ENCODE measurements at places on chromosomes 3 and 15.

GRCh38 chr15:78408355-78408640 lies 29.7 kb upstream of the IREB2 start:
- DNase-seq: no peak

- DNase-seq: no peak
Observed at GRCh38 chr3:147963711-147964110, 554.5 kb downstream of the ZIC1 start.

GRCh38 chr3:51710631-51711351 lies 3.9 kb downstream of the GRM2 start:
- no peak for DNase-seq

GRCh38 chr3:125213946-125214542 lies 1.5 kb upstream of the SLC12A8 start:
- no peak for DNase-seq

- DNase-seq: no peak
Observed at GRCh38 chr3:7194071-7194835, 333.3 kb downstream of the GRM7 start.

DNA sequence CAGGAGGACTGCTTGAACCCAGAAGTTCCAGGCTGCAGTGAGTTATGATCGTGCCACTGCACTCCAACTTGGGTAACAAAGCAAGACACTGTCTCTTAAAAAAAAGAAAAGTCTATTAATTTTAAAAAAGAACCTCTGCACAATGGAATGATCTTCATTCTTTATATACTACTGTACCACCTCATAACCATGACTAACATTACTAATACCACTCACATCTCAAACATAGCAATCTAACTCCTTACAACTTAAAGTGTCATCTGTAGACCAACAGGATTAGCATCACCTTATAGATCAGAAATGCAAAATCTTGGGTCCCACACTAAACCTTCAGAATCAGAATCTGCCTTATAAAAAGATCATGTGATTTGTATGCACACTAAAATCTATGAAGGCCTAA lies 48.8 kb upstream of the MAP4 start:
- no peak for DNase-seq

GRCh38 chr15:88202231-88202630 lies 54.3 kb downstream of the NTRK3 start:
- no peak for DNase-seq

GRCh38 chr15:34179234-34179633 lies 30.7 kb downstream of the KATNBL1 start:
- DNase-seq: no peak

GRCh38 chr3:48194446-48195071 lies 6.3 kb upstream of the CDC25A start:
- peak; percentile 20 for DNase-seq

GRCh38 chr3:114441386-114441785 lies 147.6 kb downstream of the TIGIT start:
- no peak for DNase-seq

DNA sequence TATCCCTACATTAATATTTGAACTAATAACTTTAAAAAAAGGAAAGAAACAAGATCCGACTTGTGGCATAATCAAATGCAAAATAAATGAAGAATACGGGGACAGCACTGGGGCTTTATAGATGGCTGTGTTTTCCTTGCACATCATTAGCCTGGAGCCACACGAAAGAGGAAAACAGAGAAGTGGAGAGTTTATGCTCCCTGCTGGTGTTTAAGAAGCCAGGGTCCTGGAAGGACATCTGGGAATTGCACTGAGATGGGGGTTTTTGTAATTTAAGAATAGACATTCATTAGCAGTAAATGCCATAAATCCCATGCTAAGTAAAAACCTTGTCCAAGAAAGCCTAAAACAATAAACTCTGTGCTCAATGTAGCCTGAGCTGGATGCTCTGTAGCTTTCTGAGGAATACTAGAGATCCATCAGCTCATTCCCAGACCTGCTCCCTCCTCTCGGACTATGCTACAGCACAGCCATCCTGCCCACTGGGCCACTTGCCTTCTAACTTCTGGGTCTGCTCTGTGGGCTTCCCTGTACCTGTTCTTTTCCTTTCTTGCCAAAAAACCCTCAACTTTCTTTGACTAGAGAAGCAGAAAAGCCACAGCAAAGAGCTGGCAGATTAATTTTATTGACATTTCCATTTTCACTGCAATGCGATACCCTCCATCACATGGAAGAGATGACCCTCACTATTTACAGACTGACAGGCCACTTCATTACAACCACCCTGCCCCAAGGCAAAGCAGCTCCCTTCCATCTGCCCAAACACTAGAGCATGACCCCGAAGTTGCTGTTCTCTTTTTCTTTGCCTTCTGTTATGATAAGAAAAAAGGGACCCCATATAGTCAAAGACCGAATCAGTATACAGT lies 62.3 kb downstream of the MEIS2 start:
- no peak for DNase-seq

- DNase-seq: no peak
Observed at GRCh38 chr15:66133247-66133885, 120.2 kb downstream of the MEGF11 start.

- no peak for DNase-seq
Observed at GRCh38 chr3:23437484-23438145, 234.5 kb downstream of the UBE2E2 start.

DNA sequence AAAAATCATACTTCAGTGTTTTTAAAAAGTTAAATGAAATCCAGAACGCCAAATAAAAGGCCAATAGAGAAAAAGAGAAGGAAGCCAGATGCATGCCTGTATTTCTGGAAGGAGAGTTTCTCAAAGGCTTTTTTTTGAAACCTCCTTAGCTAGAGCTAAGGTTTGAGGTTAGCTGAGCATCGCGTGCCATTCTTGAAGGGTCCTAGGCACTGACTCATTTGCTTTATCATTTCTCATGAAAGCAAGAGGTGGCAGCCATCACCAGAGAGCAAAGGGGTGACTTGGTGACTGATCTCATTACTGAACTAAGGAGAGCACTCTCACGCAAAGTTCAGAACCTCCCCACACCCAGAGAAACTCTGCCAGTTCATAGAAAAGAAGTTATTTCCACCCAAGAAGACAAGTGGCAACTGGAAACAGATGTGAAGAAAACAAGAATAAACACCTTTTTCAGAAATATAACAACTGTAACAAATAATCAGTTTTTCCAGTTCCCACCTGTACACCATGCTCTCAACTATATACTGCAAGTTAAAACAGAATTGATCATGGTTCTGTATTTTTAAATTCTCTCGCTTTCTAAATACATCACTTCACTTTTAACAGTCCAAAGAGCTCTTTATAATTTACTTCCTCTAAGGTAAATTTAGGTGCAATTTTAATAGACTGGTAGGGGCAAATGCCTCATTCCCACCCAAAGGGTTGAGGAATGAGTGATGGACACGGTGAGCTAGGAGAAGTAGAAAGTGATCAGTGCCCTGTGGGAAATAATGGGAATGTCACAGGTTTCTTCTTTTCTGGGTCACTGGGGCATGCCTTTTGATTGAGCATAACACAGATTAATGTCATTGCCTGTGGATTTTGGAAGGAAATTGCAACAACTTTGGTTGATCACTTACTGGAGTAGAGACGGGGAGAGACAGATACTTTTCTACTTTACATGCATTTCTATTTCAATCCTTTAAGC lies 24.7 kb downstream of the GPR15 start:
- DNase-seq: no peak

GRCh38 chr15:37130356-37130755 lies 30.0 kb upstream of the MEIS2 start:
- no peak for DNase-seq

DNA sequence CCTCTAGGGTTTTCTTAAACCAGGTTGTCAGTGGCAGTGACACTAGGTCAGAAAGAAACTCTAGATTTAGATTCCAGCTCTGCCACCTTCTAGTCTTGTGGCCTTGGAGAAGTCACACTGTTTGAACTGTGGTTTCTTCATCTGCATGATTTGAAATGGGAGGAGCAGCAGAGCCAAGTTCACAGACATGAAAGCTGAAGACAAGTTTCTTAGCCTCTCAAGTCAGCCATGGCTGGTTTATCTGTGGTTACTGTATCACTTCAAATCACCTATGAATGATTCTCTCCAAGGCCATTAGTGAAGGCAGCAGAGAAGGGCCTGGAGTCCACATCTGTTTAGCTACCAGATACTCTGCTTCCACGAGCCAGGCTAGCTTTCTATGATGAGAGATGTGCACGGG lies 15.6 kb downstream of the CLEC3B start:
- DNase-seq: no peak

- DNase-seq: no peak
Observed at GRCh38 chr3:86973440-86973839, 17.5 kb downstream of the VGLL3 start.

DNA sequence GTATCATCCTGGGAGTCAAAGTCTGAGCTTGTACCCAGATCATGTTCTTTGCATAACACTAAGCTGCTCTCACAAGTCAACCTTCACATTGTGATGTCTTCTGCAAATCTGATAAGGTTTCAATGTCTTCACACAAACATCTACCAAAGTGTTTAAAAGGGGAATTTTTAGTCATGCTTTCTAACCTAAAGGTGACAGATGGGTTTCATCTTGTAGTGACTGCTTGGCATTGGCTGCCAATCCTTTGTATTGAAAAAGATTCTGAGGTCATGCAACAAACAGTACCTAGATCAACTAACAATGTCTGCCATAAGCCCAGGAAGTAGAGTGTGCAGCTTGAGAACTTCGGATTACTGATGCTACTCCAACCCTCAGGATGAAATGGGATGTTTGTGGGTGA lies 43.6 kb upstream of the DIPK2A start:
- DNase-seq: no peak

- no peak for DNase-seq
Observed at GRCh38 chr15:100471933-100472332, 56.8 kb downstream of the CERS3 start.

DNA sequence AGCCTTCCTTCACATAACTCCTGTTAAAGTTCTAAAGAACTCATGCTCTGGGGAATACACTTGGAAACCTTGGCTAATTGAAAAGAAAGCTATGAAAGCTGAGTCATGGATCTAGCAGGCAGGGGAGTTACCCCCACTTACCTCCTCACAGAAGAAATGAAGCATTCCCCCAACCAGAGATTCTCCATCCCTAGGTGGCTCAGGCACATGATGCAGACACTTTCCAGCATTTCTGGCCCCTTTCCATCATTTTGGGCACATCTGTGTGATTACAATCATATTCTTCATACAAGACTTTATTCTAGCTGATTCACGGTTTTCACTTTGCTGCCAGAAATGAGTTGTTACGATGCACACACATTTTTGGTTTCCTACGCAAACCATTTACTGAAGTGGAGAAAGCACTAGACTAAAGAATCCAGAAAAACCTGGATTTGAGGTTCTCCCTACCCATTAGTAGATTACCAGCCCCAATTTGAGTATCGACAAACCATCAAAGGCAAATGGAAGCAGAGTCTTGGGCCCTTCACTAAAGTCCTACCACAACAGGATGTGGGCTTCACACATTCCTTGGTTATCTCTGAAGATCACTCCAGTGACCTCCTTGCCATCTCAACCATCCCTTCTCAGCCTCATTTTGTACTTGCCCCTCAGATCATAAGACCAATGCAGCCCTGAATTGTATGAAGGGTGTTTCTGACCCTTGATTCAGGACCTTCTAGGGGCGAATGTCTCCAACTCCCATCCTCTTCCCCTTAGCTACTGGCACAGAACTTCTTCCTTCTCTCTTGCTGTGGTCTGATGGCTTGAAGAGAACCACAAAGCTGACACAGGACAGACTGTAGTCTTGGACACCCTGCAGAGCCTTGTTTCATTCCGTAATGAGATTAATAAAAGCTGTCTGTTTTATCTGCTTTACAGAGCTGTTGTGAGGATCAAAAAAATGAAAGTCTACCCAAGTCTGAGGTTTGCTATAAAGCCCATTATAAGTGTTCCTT lies 42.5 kb upstream of the SNRK start:
- no peak for DNase-seq

DNA sequence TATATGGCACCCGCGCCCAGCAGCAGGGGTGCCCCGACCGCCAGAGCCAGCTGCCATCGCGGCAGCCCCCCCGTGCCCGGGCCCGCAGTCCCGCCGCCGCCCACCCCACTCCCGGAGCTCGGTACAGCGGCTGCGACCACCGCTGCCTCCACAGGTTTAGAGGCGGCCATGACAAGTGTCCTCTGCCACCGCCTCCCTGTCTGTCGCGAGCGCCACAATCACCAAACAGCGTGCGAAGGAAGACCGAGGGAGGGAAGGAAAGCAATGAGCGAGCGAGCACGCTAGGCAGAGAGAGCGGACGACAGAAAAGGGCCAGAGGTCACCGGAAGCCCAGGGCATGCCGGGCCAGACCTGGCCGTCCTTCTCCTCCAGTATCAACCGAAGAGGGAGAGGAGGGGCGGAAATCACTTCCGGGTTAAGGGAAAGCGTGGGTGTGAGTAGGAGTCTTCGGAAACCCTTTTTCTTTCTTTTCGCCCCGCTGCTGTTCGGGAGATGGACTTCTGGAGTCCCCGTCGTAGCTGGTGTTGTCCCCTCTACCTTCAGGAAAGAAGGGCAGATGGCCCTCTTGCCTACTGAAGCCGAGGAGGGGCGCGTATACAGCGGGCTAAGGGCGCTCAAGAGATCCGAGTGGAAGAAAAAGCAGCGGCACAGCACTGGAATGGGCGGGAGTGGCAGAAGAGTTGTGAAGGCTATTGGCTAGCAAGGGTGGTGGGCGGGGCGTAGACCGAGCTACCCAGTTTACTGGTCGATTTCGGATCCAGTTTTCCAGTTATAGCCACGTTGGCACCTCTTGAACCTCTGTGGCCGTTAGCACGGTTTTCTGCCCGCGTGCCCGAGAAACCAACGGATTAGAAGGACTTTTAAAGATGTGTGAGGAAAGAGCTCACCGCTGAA lies at the start of the genes LNP1 and TOMM70:
LNP1 (plus strand) TSS at position 760 of the 894 bp plus-strand sequence. CDS start 28,191 bp downstream, outside the sequence.
TOMM70 (minus strand) TSS at position 310 of the 894 bp plus-strand sequence; CDS start at position 170, 140 bp downstream.
- peak; percentile 95 for DNase-seq

GRCh38 chr3:183249006-183249718 lies 3.9 kb upstream of the B3GNT5 start:
- DNase-seq: no peak

GRCh38 chr3:35974872-35975271 lies 335.5 kb downstream of the ARPP21 start:
- no peak for DNase-seq

GRCh38 chr3:186790261-186790981 lies 7.0 kb downstream of the EIF4A2 start:
- DNase-seq: no peak

- DNase-seq: no peak
Observed at GRCh38 chr3:52983336-52983807, 62.5 kb downstream of the SFMBT1 start.

GRCh38 chr3:17315897-17316296 lies 426.5 kb downstream of the TBC1D5 start:
- DNase-seq: no peak

DNA sequence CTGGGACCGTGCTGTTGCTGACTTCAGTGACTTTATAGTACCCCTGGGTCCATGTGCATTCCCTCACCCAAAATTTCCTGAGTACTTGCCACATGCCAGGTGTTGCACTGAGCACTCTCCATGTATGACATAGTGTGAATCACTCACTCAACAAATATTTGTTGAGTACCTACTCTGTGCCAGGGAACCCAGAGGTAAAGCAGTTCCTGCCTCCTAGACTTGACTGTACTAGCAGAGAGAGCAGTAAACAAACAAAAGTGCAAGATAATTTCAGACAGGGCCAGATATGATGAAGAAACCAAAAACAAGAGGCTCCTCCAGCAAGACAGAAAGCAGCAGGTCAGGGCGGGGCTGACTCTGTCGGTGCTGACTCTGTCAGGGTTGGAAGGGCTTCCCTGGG lies 12.2 kb downstream of the TGM4 start:
- DNase-seq: no peak

GRCh38 chr3:76147846-76148245 lies 362.5 kb upstream of the ZNF717 start:
- DNase-seq: no peak

- DNase-seq: no peak
Observed at GRCh38 chr15:84842781-84843180, 25.6 kb downstream of the ALPK3 start.
